HS-27A (cell line): ENCODE measurements at places on chromosomes 7 and 10.

DNA sequence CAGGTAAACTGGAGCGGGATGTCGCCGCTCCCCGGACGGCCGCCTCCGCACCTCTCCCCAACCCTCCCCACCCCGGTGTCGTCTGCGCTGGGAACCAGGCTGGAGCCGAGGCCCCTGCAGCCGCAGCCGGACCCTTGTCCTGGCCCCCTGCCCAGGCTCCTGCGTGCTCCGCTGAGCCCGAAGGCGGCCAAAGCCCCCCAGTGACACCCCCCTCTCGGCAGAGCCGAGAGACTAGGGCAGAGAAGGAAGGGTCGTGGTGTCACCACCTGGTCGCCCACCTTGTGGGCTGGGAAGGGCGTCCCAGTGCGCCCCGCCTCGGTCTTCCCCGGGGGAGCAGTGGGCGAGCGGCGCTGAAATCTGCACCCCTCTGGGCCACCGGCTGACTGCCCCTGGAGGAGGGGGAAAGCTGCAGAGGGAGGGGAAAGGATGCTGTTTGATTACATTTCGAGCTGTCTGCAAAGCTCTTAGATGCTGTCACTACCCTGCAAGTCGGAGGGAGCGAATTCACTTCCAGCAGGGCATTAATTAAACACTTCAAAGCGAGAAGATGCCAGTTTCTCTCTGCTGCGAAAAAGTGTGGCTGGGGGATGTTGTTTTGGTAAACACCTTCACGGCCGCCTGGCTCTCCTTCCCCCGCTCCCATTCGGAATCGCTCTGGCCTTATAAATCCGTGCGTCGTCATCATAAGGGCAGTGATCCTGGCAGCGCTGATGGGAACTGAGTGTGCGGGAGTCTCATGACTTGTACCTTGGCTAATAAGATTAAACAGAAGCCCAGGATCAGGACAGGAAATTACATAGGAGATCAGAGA, 622 bp downstream of the DYNC1I1 start:
- no peak for DNase-seq

- DNase-seq = no peak
Observed at GRCh38 chr10:122142641-122143237, 128.4 kb upstream of the BTBD16 start.

DNA sequence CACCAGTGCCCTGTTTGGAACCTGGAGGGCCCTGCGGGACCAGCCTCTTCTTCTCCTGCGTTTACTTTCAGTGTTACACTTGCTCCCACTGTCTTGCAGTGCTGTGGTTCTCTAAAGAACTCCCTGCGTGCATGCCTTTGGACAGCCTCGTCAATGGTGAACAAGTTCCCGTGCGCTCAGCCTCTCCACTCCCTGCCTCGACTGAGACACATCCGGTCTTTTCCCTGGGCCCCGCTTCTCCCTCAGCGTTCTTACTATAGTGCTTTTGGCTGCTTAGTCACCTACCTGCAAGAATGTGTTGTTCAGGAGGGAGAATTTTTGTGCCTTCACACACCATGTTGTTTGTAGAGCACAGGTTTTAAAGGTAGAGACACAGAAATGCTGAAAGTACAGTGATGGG, 520.7 kb upstream of the MKI67 start:
- DNase-seq = no peak

DNA sequence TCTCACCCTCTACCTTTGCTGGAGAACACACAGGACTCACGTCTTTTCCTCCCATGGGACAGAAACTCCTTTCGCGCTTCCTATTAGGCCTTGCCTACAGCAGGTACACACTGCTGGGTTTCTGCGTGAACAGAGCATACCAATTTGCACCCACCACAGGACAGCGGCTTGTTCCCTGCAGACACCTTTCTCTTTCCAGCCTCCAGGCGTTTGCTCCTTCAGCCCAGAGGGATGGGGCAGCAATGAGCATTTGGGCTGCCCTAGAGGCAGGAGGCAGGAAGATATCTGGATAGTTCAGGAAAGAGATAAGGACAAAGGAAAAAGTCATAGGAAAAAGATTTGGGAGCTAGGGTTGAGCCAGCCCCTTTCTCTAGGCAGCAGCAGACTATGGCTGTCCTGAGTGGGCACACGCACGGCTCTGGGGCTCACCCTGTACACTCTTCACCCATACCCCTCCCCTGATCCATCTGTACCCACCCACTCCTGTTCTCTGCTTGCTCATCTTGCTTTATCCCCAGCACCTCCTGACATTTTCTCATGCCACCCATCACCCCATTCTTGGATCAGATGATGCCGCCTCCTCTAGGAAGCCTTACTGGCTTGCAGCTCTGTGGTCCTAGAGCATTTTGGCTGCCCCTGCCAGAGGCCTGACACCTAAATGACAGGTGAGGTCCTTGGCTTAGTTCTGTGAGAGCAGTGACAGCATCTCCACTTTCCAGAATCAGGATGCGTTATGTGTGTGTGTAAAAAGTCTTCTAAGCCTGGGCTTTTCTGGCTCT, 40.7 kb upstream of the SPDYE3 start:
- DNase-seq = no peak

DNA sequence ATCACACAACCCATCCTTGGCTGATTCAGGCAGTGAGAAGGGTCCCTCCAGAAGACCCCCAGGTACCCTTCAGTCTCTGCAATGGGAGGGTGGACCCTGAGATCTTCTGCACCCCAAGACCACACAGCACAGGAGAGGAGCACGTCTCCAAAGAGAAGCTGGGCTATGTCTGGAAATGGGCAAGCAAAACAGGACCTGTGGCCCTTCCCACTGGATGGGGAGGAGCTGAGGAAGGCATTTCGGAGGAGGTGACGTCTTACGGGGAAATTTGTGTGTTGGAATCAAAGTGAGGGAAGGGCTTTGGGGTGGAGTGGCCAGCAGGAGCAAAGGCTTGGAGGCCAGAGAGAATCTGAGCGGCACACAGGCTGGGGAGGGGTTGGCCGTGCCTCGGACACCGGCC, 16.5 kb downstream of the GRIFIN start:
- no peak for DNase-seq

- no peak for DNase-seq
Observed at GRCh38 chr10:60376221-60377041, 13.2 kb downstream of the ANK3 start.

- DNase-seq = no peak
Observed at GRCh38 chr10:3784510-3785250, at the start of gene KLF6. Gene KLF6, minus strand, starts transcription at chr10:3785209. Its CDS starts 195 bp downstream, at chr10:3785014.

- no peak for DNase-seq
Observed at GRCh38 chr10:114485696-114486400, 81.5 kb upstream of the AFAP1L2 start.
